ENCODE measurements at places on chromosomes 2 and 18.

DNA sequence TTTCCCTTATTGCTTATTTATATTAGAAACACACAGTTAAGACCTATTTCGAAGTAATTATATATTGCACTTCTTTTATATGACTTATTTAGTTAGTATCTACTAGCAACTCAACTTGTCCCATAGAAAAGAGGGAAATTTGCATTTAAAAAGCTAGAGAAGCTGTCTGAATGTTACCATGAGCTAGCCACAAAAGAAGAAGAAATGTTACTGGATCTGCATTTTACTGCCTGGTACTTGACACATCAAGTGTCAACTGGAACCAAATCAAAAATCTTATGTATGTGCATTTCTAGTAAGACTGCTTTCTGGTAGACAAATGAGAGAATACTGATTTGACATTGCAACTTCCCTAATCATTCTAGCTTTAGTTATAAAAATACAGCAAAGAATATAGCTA is 424.6 kb upstream of the VRK2 start:
- no peak for DNase-seq

GRCh38 chr2:149068996-149069888 is 30.7 kb downstream of the LYPD6B start:
- no peak for DNase-seq

- no peak for DNase-seq
These were observed 135.5 kb downstream of the NDUFA10 start for GRCh38 chr2:239889641-239890121.

DNA sequence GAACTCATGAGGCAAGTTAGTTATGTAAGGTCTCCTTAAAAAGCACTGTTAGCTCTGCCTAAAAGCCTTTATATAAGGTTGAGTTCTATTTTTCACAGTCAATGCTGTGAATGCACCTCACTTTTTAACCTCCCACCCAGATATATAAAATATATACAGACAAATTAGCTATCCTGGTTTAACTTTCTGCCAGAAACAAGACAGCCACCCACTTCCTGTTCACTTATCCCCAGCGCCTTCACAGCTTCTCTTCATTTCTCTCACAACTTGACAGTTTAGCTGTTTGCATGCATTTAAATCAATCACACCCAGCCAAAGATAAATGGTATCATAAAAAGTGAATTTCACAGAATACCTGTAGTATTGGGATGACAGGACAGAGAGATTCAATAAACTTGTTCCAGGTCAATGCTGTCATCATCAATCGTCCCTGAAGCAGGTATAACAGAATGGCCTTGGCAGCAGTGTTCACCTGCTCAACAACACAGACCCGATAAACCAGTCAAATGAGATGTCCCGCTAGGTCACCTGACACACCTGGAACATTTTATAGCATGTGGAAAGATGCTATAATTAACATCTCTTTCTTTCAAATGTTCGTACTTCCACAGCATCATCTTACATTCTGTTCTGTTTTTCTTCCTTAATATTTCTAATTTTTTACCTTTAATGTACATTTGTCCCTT is 55.7 kb downstream of the RTTN start:
- DNase-seq, result no peak

- no peak for DNase-seq
These were observed 209.2 kb upstream of the LRATD1 start for GRCh38 chr2:14423145-14423906.
